ENCODE measurements at places on chromosomes 3 and 15. TPM values are rescaled to one million over a fixed set of nuclear protein-coding genes. Genes with fewer than 3 reads are reported as not detected.

GRCh38 chr15:25862472-25863110, 536 bp downstream of the ATP10A start:
- no peaks in the 10 kb centered on the region for H3K36me3 ChIP-seq
- H3K4me1 ChIP-seq = peaks cover 25% of the 10 kb centered on the region
- H3K27me3 ChIP-seq = no peaks in the 10 kb centered on the region
- peak overlapping the region; percentile 94 for H3K27ac ChIP-seq
- peak overlapping the region; percentile 80 for H3K4me3 ChIP-seq

DNA sequence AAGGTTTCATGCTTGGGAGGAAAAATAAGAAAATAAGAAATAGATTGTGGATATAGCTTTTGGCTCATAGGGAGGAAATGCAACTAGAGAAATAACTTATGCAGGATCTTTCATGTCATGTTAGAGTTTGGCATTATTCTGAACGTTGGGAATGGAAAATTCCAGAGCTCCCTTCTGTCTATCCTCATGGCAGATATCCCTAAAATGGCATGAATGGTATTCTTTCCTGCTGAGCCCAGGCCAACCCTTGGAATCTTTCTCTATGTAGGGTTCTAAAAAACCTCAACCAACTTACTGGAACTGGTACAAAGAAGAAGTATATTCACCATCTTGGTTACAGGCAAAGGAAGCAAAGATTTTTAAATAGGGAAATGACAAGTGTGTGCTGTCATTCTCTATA, 212.5 kb downstream of the CHST2 start:
- H3K36me3 ChIP-seq = no peaks in the 10 kb centered on the region
- no peaks in the 10 kb centered on the region for H3K27me3 ChIP-seq
- no peaks in the 10 kb centered on the region for H3K4me1 ChIP-seq
- no peak for DNase-seq
- no peak overlapping the region for H3K4me3 ChIP-seq

DNA sequence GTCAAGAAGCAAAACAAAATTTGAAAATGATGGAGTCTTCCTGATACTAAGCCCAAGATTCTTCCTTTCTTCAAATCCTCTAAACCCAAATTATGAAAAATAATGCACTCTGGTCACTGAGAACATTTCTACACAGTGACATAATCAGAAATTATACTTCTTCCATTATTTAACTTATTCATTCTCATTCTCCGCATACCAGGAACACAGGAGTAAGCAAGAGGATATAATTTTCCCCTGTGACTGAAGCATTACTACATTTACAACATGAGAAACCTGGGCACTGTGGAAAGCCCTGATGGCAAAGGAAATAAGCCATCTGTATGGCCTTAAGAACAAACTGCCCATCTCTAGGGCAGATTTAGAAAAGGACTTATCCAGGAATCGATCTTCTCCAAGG, 47.0 kb downstream of the EXD1 start:
- no peaks in the 10 kb centered on the region for H3K27me3 ChIP-seq
- no peak for DNase-seq
- H3K36me3 ChIP-seq = no peaks in the 10 kb centered on the region
- no peak overlapping the region for H3K27ac ChIP-seq
- H3K4me1 ChIP-seq = no peaks in the 10 kb centered on the region
- no peak overlapping the region for H3K4me3 ChIP-seq

GRCh38 chr15:45186771-45187577, 792 bp downstream of the SHF start:
- H3K4me3 ChIP-seq = peak overlapping the region; percentile 94
- H3K36me3 ChIP-seq = no peaks in the 10 kb centered on the region
- peak overlapping the region; percentile 98 for H3K27ac ChIP-seq
- no peak for DNase-seq
- no peaks in the 10 kb centered on the region for H3K4me1 ChIP-seq
- H3K27me3 ChIP-seq = no peaks in the 10 kb centered on the region

- DNase-seq = no peak
- H3K4me1 ChIP-seq = peaks cover 22% of the 10 kb centered on the region
- no peak overlapping the region for H3K27ac ChIP-seq
- no peaks in the 10 kb centered on the region for H3K27me3 ChIP-seq
Observed at GRCh38 chr3:156681002-156681401, 6.6 kb downstream of the TIPARP start.

GRCh38 chr15:60871152-60871551, 357.9 kb downstream of the RORA start:
- no peak for DNase-seq
- H3K27ac ChIP-seq = no peak overlapping the region
- H3K36me3 ChIP-seq = no peaks in the 10 kb centered on the region
- no peak overlapping the region for H3K4me3 ChIP-seq
- H3K4me1 ChIP-seq = no peaks in the 10 kb centered on the region

- no peak overlapping the region for H3K4me3 ChIP-seq
- H3K4me1 ChIP-seq = no peaks in the 10 kb centered on the region
- H3K36me3 ChIP-seq = no peaks in the 10 kb centered on the region
Observed at GRCh38 chr15:57953874-57954273, 111.6 kb downstream of the ALDH1A2 start.

The DNAH12 gene
- not detected for total RNA-seq

DNA sequence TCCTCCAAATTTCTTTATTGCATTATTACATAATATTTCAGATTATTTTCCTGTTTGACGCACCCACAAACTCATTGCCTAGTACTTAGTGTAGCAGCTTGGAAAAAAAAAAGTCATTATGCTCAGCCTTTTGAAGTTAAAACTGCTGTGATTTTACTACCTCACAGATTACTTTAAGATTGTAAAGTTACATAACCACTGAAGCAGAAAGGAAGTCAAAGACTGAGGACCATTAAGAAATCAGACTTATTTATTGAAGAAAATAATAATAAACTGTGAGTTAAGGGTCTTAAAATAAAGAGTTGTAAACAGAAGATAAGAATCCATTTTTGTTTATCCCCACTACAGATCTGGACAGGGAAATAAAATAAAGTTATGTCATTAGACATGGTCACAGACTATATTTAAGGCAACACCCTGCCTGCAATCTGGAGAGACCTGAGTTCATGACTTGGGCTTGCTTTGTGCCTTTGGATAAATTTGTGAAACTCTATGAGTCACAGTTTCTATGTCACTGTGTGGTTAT, 212.1 kb upstream of the ROBO2 start:
- H3K4me3 ChIP-seq = no peak overlapping the region
- DNase-seq = no peak
- no peaks in the 10 kb centered on the region for H3K36me3 ChIP-seq
- no peaks in the 10 kb centered on the region for H3K27me3 ChIP-seq
- H3K4me1 ChIP-seq = no peaks in the 10 kb centered on the region

GRCh38 chr3:196775938-196776337, 36.3 kb downstream of the PAK2 start:
- DNase-seq = no peak
- H3K36me3 ChIP-seq = peaks cover 3% of the 10 kb centered on the region
- no peaks in the 10 kb centered on the region for H3K4me1 ChIP-seq
- H3K27ac ChIP-seq = no peak overlapping the region
- no peak overlapping the region for H3K4me3 ChIP-seq
- no peaks in the 10 kb centered on the region for H3K27me3 ChIP-seq

GRCh38 chr3:190345878-190346277, 23.6 kb upstream of the CLDN1 start:
- no peaks in the 10 kb centered on the region for H3K4me1 ChIP-seq
- DNase-seq = no peak
- no peaks in the 10 kb centered on the region for H3K27me3 ChIP-seq
- no peaks in the 10 kb centered on the region for H3K36me3 ChIP-seq

DNA sequence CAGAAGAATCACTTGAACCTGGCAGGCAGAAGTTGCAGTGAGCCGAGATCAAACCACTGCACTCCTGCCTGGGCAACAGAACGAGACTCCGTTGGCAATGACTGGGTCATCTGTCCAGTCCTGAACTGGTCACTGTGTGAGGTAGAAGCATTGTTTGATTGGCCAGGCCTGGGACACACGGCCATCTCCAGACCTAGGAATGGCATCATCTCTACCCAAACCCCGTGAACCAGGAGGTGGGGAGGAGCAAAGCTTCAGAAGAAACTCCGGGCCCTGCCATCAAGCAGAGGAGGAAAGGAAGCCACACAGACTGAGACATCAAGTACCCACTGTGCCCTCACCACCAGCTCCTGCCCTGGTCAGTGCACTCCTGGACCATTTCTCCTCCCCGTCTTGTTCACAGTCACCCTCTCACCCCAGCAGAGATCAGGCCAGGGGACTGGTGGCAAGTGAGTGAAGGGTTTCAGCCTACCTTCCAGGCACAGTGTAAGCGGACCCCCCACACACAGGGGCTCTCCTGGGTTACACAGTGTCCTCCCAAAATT, 31.6 kb downstream of the GOLGA6L2 start:
- no peaks in the 10 kb centered on the region for H3K4me1 ChIP-seq
- no peak overlapping the region for H3K27ac ChIP-seq
- H3K27me3 ChIP-seq = no peaks in the 10 kb centered on the region
- H3K4me3 ChIP-seq = no peak overlapping the region

DNA sequence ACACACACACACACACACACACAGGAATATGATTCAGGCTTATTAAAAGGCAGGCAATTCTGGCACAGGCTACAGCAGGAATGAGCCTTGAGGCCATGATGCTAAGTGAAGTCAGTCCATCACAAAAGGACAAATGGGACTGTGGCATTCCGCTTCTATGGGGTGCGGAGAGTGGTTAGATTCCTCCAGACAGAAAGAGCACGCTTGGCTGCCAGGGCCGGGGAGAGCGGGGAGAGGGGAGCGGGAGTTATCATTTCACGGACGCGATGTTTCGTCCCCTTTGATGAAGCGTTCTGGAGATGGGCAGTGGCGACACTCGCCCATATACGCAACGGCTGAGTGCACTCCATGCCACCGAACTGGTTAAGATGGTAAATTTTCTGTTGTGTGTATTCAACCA, 58.5 kb upstream of the FAM174B start:
- no peak for DNase-seq
- H3K4me1 ChIP-seq = no peaks in the 10 kb centered on the region

The ANKRD34C gene
- total RNA-seq = not detected

GRCh38 chr3:190261015-190261414, 61.2 kb downstream of the CLDN1 start:
- no peak for DNase-seq
- no peaks in the 10 kb centered on the region for H3K27me3 ChIP-seq
- H3K4me1 ChIP-seq = no peaks in the 10 kb centered on the region
- H3K27ac ChIP-seq = peak overlapping the region; percentile 35
- no peak overlapping the region for H3K4me3 ChIP-seq

DNA sequence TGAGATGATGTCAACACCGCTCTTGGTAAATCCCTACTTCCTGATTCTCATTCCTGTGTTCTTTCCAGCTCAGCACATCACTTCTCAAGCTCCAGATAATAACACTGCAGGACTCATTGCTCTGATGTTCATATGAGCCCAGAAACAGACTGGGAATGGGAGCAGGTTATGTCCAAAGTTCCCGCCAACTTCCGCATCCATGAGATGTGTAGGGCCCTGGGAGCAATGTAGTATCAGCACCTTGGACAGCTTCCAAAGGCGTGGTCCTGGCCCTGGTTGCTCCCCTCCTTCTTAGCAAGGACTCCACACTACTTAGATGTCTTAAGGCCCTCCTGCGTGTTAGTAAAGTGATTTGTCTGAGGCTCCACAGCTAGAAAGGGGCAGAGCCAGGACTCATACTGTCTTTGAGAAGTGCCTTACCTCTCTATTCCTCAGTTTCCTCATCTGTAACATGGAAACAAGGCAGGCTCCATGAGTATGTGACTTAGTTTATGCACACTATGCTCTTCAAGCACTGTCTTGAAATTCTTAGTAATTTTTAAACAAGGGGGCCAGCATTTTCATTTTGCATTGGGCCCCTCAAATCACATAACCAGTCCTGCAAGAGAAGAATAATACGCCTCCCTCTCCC, 27.9 kb upstream of the SLC6A1 start:
- no peaks in the 10 kb centered on the region for H3K36me3 ChIP-seq
- H3K27me3 ChIP-seq = no peaks in the 10 kb centered on the region
- no peak overlapping the region for H3K27ac ChIP-seq
- DNase-seq = no peak
- H3K4me3 ChIP-seq = no peak overlapping the region
- no peaks in the 10 kb centered on the region for H3K4me1 ChIP-seq

DNA sequence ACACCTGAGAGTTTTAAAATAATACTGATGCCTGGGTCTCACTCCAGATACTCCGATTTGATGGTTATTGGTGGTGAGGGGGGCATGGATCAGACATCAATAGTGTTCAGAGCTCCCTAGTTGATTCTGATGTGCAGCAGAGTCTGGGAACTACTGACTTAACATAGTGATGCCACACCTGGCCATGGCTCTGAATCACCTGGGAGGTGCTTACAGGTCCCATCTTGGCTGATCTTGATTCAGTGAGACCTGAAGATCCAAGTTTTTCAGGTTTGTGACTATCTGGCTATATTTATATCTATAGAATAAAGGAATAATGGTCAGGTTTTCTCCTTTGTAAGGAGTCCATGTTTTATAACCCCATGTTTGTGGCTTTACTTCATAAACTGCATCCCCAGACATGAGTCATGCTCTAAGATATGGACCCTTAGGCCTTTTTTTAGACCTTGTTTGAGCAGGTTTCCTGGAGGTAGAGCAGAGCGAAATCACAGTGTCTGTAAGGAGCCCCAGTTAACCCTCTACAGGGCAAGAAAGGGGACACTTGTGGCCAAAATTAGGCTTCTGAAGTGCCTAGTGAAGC, 101.4 kb downstream of the LARS2 start:
- no peak overlapping the region for H3K27ac ChIP-seq
- H3K4me1 ChIP-seq = no peaks in the 10 kb centered on the region
- DNase-seq = no peak
- peaks cover 18% of the 10 kb centered on the region for H3K36me3 ChIP-seq

Measured in ascending aorta (tissue), 2 donors.